Activated CD4-positive, alpha-beta T cell treated with anti-CD3 and anti-CD28 coated beads, Interleukin-2, amount 10 ng/mL, durations not matched to agents 24 days and 14 days (primary cell): ENCODE measurements at places on chromosomes 1 and 21. TPM values are rescaled to one million over a fixed set of nuclear protein-coding genes. Genes with fewer than 3 reads are reported as not detected.

PPM1J gene
- 1.2 and 1.4 TPM in 2 replicates for total RNA-seq

PAQR6 gene
- 4.2 and 4.6 TPM in 2 replicates for total RNA-seq

DNA sequence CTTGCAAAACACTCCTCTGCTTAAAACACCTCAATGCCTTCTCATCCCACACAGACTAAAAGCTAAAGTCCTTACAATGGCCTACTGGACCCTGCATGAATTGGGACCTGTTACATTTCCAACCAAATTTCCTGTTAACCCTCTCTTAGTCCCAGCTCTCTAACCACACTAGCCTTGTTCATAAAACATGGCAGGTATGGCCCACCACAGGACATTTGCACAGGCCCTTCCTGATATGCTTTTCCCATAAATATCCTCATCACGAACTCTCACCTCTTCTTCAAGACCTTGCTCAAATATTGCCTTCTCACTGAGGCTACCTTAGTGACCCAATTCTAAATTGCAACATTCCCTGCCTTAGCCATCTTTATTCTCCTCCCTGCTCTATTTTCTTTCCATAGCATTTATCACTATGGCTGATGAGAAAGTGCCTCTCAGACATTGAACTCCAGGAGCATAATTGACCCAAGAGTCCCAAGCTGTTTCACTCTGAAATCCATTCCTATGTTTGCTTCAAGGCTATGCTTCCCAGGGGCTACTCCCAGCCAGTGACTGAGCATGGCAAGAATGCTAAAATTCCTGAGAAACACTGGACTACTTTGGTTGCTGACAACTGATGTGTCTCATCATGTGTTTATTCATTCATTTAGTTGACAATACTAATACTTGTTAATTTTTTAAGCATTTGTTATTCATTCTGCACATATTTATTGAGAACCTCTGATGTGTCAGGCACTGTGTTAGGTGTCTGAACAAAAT, 2.7 kb upstream of the PALMD start:
- no peak for DNase-seq
- no peaks in the 10 kb centered on the region for H3K36me3 ChIP-seq
- no peak overlapping the region for H3K4me3 ChIP-seq

DNA sequence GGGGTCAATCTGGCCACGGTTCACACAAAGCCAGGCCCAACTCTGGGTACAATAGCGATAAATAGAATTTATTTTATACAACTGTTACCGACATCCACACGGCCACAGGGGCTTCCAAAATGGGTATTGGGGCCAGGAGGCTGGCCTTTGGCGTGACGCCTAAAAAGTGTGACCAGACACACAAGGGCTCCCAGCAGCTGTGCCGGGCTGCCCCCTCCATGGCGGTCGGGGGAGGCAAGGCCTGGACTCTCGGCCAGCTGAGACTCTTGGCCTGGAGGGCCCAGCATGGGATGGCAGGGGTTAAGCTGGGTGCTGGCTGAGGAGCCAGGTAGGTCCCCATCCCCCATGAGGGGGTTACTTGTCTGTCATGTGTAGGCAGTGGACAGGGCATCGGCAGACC, 73.0 kb downstream of the RAP1GAP start:
- H3K4me3 ChIP-seq: no peak overlapping the region
- DNase-seq: no peak
- H3K4me1 ChIP-seq: no peaks in the 10 kb centered on the region
- H3K36me3 ChIP-seq: no peaks in the 10 kb centered on the region
- no peak overlapping the region for H3K27ac ChIP-seq
